ENCODE measurements at places on chromosomes 4 and X.

DNA sequence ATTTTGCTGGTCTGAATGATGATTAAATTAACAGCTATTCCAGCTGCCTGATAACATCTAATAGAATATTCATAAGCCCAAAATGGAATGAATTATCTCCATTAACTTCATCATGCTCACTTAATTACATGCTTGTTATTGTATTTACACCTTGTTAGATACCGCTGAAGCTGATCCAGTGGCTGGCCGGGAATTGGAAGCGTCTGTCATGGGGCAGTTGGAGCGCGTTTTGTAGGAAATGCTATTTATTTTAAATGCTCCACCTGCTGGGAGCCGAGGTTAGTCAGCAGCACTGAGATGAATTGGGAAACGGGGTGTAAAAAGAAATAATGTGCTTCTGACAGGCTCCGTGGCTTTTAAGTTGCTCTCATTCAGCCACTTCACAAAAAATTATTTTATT is 25.2 kb downstream of the ARX start:
- DNase-seq: no peak

DNA sequence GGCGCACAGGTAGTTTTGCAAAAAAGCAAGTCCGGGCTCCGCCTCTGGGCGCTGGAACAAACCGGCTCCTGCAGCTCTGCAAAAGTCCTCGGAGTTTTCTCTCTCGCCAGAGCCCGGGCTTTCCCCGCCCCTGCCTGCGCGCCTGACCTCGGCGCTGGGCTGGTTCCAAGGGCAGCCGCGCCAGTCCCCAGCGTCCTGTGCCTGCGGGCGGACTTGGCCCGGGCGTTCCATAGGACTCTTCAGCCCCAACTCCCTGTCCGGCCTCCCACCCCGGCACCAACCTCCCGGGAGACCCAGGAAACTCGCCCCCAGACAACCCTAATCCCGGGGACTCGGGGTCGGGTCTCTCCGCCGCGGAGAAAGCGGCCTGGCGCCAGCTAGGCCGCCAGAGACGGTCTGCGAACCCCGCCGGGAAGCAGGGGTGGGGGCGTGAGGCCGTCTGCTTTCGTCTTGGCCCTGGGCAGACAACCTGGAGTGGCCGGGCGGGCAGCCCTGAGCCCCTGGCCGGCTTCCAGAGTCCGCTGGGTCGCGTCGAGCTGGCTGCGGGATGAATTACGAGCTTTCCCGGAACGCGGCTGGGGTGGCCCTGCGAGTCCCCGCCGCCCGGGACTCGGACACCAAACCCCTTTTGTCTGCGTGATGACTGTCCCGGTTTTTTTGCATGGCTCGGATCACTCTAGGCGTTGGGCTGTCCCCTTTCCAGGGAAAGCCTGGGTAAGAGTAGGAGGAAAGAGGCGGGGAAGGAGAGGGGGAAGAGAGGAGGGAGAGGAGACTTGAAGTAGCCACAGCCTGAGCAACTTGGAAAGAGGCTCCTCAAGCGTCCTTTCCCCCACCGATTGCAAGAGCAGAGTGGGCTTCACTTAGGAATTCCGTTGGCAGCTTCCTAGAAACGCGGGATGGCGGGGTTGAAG is 916 bp downstream of the MXRA5 start:
- no peak for DNase-seq

- DNase-seq: peak; percentile 11
These were observed 173.8 kb downstream of the NSUN7 start for GRCh38 chr4:40923316-40924095.

- no peak for DNase-seq
These were observed 87.0 kb downstream of the ANXA3 start for GRCh38 chr4:78638337-78639172.

GRCh38 chr4:98310867-98311266 is 49.7 kb downstream of the RAP1GDS1 start:
- no peak for DNase-seq

DNA sequence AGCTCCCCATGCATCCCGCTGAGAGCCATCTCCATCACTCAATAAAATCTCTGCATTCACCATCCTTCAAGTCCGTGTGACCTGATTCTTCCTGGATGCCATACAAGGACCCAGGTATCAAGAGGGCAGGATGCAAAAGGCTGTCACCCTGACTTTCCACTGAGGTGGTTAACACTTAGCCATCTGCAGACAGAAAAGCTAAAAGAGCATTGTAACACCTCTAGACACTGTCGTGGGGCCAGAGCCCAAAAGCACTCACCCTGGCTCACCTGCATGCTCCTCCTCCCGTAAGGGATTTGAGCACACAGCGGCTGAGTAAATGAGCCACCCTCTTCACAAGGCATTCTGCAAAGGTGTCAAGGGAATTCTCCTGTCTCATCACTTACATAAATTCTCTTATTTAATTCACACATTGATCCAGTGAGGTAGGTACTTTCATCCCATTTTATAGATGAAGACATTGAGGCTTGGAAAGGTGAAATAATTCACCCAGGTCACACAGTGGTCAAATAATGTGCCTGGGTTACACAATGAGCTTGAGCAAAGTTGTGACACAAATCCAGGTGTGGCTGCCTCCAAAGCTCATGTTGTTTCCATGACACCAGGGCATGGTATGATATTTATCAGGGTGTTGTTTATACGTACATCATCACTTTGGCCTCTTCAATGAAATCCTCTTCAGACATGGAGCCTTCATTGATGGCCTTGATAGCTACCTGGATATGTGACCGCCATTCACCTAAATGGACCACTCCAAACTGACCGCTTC is 48.0 kb downstream of the TXK start:
- no peak for DNase-seq

- no peak for DNase-seq
These were observed 10.5 kb upstream of the ENPP6 start for GRCh38 chr4:184228056-184228705.

DNA sequence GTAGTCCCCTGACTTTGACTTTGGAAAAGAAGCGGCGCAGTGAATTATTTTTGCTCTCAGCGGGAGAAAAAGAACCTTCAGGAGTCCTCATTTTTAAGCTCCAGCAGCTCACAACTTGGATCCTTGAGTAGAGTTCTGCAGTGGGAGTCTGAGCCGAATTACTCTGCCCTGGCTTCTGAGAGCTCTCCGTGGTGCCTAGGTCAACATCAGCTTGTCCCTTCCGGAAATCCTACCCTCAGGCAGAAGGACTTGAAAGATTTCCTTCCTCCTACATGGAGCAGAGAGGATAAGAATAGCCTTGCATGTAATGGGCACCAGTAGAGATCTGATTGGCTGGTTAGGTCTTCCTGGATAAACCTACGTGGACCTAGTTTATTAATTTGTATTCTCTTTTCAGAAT is 549.7 kb upstream of the TENM3 start:
- DNase-seq: no peak

GRCh38 chrX:118507766-118508165 is 12.2 kb downstream of the DOCK11 start:
- DNase-seq: no peak

- peak; percentile 80 for DNase-seq
These were observed 88.3 kb downstream of the ZNF718 start for GRCh38 chr4:212438-213188.

GRCh38 chr4:13547485-13548041 is 3.3 kb upstream of the NKX3-2 start:
- DNase-seq: no peak

- no peak for DNase-seq
These were observed 32.6 kb downstream of the UBA6 start for GRCh38 chr4:67668315-67668714.

GRCh38 chr4:37243051-37243450 is 1.5 kb upstream of the NWD2 start:
- no peak for DNase-seq

DNA sequence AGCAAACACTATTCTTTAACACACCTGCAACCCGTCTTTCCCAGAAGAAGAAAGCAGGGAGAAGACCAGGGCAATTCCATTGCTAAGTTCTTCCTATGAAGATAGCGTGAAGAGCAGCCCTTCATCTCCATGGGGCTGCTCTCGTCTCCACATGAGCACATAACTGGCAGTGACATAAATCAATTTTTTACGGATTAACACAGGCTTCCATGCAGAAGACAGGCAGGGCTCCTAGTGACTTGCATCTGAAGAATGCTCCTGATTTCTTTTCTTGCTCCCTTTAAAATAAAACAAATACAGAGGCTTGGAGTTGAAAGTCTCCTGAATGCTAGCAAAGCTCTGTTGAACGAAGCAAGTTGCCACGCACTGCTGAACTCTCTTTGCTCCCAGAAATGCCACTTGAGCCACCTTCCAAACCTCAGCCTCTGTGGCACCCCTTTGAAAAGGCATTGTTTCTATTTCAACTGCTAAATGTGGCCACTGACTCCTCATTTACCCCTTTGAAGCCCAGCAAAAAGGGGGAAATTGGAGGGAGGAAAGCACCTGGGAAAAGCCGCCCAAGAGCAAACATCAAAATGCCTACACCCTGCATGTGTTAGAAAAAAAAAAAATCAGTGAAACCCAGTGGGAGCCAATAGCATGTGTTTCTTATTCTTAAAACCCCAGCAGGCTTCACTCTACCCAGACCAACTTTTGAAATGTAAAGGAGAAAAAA is 383.7 kb downstream of the IDS start:
- no peak for DNase-seq

- DNase-seq: no peak
These were observed 16.6 kb downstream of the FRMPD3 start for GRCh38 chrX:107465932-107466620.

GRCh38 chr4:177339477-177340374 is 30.1 kb downstream of the NEIL3 start:
- no peak for DNase-seq

DNA sequence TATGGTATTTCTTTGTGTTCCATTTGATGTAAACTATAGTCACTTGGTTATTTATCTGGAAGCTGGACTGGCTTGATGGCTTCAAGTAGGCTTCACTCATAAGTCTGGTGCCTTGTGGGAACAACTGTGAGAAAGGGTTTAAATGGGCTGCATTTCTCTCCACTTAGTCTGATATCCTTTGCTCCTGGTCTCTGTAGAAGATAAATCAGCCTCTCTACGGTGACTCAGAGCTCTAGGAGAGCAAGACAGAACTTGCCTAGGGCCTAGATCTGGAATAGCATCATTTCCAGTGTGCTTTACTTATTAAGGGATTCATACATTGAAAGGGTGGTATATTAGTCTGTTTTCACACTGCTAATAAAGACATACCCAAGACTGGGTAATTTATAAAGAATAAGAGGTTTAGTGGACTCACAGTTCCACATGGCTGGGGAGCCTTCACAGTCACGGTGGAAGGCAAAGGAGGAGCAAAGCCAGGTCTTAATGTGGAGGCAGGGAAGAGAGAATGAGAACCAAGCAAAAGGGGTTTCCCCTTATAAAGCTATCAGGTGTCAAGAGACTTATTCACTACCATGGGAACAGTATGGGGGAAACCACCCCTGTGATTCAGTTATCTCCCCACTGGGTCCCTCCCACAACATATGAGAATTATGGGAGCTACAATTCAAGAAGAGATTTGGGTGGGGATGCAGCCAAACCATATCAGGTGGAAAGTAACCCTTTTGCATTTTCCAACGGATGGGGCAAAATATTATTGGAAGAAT is 1746.4 kb upstream of the PCDH7 start:
- no peak for DNase-seq

GRCh38 chr4:109412776-109413175 is 20.8 kb upstream of the SEC24B start:
- DNase-seq: no peak

GRCh38 chr4:1509366-1509765 is 103.1 kb upstream of the NKX1-1 start:
- no peak for DNase-seq

- no peak for DNase-seq
These were observed 6.3 kb downstream of the CA5B start for GRCh38 chrX:15744181-15744867.

DNA sequence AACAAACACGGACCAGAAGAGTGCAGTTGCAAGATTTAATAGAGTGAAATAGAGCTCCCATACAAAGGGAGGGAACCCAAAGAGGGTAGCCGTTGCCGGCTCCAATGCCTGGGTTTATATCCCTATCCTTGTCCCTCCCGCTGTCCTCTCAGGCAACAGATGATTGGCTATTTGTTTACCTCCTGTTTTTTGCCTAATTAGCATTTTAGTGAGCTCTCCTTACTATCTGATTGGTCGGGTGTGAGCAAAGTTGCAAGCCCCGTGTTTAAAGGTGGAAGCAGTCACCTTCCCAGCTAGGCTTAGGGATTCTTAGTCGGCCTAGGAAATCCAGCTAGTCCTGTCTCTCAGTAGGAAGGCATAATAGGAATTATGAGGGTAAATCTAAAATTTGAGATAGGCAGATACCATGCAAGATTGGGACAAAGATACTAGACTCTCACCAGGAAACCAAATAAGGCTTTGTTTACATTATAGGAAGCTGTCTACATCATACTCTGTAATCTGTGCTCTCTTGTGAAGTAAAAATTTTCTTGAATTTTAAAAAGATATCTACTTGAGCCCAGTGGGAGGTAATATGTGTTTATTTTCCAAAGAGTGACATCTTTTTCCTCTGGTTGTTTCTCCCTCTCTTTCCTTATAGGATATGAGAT is 65.9 kb downstream of the ATP10D start:
- DNase-seq: no peak

DNA sequence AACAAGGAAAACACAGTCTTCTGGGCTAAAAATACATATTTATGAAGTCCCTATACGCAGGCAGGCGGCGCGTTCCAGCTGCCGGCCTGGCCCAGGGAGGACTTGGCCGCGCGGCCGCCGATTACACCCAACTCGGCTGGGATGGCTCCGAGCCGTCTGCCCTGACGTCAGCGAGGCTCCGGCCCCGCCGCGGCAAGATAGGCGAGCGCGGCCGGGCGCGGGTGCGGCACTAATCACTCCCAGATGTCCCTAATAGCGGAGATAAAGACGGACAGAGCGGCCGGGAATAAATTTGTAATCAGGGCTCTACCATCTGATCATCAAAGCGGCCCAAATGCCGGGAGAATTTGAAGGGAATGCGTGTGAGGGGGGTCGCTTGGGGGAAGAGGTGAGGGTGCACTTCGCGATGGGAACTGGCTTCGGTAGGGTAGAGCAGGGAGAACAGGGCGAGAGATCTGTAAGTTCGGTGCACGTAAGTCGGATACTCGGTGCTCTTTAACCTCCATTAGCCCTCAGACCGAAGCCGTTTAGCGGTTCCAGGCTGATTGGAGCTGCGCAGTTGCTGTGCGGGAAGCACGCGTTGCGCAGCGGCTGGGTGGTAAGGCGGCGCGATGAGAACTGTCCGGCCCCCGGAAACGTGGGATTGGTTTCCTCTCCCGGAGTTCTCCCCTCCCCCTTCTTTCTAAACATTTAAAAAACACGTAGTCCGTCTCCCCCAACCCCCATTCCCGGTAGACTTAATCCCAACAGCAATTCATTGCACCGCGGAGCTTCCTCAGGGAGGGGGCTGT is 7.7 kb downstream of the HAND2 start:
- peak; percentile 12 for DNase-seq

DNA sequence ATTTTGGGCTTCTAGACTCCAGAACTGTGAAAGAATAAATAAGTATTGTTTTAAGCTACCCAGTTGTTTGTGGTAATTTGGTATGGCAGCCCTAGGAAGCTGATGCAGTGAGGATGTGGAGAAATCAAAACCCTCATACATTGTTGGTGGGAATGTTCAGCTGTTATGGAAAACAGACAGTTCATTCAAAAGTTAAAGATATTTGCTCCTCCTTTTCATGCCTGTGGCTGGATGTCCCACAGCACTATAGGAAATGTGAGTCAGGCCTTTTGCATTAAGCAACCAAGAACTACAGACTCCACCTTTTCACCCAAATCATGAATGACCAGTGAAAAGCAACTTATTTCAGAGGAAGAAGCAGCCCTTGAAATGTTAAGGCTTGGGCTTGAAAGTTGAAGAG is 6.7 kb downstream of the BBS12 start:
- DNase-seq: no peak
